Activated T-helper 2 cell treated with anti-CD3 and anti-CD28 coated beads, Interferon-gamma antibody, Interleukin-2, Interleukin-4, amounts not matched to agents 10 μg/mL and 5 μg/mL and 100 μg/mL, durations not matched to agents 14 hours and 24 hours and 36 hours (primary cell): ENCODE measurements at places on chromosomes 2 and 18. TPM values are rescaled to one million over a fixed set of nuclear protein-coding genes. Genes with fewer than 3 reads are reported as not detected.

DNA sequence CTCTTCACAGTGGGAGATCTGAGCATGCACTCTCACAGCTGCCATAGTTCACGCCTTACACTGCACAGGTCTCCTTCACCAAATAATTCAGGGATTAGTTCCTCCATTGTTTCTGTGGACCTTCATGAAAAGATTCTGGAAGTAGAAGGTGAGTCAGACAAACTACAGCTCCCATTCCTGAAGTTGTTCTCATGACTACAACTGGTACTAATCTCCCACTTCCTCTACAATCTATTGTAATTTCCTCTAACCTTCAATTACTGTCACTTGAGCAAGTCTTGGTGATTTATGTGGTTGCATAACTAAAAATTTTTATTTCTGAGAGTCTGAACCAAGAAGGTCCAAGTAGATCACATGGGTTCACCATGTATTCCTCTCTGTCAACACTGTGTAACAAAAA lies 128.7 kb downstream of the XIRP2 start:
- no peak for DNase-seq

DNA sequence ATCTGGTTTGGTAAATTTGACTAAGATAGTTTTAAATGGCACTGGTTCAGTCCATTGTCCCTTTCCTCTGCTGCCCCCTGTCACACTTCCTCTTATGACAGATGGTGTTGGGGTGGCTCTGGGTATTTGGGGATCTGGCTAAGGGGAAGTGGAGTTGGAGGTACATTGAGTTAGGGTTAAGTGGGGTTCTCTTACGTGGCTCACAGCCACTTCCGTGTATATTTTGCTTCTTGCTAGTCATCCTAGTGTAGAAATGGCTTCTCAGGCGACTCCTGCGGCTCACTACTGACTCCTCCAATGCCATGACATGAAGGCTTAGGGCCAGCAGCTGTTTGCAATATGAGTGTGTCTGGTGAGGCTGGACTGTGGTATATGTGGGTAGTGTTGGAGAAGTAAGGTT lies 187.0 kb downstream of the HAUS1 start:
- DNase-seq = no peak

DNA sequence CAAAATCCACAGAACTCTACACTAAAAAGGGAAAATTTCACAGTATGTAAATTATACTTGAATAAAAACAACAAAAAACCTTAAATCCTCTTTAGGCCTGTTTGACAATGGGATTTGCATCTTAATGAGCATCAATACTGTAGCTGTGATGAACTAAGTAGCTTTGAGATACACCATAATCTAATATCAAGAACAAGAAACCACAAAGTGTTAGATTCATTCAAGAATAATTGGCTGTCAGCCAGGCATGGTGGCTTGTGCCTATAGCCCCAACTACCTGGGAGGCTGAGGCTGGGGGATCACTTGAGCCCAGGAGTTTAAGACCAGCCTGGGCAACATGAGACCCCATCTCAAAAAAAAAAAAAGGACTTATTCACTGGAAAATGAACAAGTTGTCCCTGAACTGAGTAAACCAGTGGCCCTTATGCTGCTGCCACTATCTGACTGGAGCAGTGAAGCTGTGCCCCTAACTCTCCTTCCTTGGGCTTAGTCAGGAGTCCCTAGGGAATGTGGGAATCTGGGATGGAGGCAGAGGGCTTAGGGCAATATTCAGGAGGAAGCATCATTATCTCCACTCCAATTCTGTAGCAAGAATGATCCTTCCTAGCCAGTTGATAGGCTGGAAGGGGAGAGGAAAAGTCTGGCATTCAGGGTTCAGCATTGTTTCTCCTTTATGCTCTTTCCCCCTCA lies 88.5 kb downstream of the PRKCE start:
- DNase-seq = no peak

Gene ATOH8
- total RNA-seq = 0.07 and 0.11 TPM in 2 replicates
